Hematopoietic multipotent progenitor cell treated with erythropoietin and hydrocortisone succinate and interleukin-3 and kit ligand, for 15 days (in vitro differentiated cells): ENCODE measurements at places on chromosomes 7 and 10.

GRCh38 chr10:51000976-51001375 is 73.3 kb upstream of the PRKG1 start:
- no peak for DNase-seq

DNA sequence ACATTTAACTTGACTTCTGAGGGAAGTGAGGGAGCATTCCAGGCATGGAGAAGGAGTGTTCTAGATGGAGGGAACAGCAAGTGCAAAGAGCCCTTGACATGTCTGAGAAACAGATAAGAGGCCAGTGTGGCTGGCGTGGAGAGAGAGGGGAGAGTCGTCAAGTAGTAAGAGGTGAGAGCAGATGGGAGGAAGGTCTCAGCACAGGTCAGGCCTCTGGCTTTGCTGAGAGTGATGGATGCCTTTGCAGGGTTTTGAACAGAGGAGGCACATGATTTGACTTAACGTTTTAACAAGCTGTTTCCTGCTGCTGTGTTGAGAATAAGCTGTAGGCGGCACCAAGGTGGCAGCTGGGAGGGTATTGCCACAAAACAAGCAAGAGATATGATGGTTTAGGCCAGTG is 97.2 kb downstream of the KAT6B start:
- no peak for DNase-seq

DNA sequence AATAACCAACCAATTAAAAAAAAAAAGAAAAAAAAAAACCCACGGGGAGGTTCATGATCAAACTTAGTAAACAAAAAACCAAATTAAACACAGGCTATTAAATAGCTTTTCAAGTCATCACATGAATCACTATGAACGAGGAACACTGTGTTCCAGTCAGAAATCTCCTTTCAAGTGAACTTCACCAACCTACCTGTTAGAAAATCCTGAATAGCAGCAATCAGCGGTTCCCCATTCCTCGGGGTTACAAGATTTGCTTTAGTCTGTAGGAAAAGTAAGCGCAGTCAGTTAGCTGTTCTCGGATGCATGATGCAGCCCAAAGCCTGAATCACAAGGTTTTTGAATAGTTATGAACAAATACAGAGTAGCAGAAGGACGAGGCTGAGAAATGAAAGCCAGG is 19.0 kb downstream of the POLR3A start:
- DNase-seq = no peak

DNA sequence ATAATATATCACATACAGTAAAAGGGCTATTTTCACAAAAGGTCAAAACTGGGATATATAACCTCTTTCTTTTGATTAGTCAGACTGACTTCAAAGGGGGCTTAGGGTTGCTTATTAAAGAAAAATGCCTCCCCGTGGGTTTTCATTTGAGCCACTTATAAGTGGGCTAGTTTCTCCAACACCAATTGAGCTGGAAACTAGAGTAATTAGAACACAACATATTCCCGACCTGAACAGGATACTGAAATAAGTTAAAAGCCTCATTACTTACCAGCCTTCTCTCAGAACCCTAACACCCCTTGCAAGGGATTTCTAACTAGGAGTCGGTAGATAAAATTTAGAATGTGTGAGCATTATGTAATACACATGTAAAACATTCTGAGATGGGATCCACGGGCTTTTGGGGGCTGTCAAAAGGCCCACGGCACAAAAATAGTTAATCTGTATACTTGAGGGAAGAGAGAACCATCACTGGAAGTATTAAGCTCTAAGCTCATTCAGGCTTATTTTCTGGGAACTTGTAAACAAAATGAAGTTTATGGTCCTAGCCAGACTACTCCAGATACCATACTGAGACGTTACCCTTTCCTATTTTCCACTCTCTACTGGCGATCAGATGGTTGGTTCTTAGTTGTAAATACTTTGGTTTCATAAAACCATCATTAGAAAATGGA is 29.3 kb upstream of the KMT2E start:
- no peak for DNase-seq
